ENCODE measurements at places on chromosomes 7 and 10.
A peak's percentile ranks its signal among the peaks of the same experiment; 100 is the strongest.

DNA sequence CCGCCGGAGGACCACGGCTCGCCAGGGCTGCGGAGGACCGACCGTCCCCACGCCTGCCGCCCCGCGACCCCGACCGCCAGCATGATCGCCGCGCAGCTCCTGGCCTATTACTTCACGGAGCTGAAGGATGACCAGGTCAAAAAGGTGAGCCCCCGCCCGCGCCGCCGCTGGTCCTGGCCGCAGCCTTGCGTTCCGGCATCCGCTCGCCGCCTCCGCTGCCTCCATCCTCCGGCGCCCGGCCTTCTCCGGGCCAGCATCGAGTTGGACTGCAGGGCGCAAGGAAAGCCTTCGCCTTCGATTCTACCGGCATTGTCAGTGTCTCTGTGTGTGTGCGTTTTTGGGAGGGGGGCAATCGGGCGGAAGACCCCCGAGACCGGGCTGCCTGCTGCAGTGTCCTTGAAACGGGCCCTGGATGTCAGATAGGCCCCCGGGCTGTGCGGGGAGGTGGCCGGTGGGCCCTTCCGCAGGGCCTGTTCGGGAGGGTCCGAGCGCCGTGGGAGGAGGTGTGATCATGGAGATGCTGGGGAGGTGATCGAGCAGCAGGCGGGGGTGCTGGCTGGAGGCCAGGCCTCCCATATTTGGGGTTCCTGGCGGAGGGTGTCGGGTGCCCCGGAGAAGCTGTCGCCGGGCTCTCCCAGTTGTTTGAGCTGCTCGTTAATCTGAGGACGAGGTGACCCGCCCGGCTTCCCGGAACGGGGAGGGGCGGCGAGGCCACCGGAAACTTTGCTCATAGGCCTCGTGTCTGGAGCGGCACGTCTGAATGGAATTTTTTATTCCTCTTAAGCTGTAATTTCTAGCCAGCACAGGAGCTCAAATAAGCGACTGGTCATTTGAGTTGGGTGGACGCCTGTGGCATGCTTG lies 40.8 kb downstream of the HK1 start:
- no peak for DNase-seq

GRCh38 chr7:90788052-90788451 lies 191.9 kb downstream of the CDK14 start:
- no peak for DNase-seq

GRCh38 chr7:134254311-134254710 lies 62.4 kb downstream of the SLC35B4 start:
- no peak for DNase-seq

GRCh38 chr7:142913566-142913965 lies 20.0 kb downstream of the TRPV5 start:
- no peak for DNase-seq

DNA sequence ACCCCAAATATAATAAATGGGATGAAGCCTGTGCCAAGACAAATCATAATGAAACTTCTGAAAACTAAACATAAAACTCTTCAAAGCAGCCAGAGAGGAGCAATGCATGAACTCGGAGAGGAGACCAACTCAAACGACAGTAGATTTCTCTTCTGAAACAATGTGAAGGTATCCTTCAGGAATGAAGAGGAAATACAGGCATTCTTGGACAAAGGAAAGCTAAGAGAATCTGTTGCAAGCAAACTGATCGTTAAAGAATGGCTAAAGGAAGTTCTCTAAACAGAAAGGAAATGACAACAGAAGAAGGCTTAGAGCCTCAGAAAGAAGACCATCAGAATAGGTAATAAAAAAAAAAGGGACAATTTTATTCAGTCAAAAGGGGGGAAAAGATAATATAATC lies 6.6 kb downstream of the GNA12 start:
- no peak for DNase-seq

DNA sequence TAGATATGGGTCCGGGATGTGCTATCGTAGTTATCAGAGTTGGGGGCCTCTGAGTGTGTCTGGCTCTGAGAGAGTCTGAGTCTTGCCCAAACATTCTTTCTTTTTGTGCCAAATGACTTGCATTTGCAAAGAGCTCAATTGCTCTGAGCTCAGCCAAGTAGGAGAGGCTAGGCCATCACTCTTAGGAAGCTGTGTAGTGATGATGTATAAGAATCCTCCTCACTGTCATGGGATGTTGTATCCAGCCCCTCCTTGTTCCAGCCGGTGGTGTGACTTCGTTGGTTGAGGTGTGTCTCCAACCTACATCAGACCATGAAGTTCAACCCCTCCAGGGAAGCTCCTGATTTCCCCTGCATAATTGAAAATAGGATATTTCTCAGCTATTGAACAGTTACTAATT lies 97.5 kb upstream of the NPS start:
- no peak for DNase-seq

DNA sequence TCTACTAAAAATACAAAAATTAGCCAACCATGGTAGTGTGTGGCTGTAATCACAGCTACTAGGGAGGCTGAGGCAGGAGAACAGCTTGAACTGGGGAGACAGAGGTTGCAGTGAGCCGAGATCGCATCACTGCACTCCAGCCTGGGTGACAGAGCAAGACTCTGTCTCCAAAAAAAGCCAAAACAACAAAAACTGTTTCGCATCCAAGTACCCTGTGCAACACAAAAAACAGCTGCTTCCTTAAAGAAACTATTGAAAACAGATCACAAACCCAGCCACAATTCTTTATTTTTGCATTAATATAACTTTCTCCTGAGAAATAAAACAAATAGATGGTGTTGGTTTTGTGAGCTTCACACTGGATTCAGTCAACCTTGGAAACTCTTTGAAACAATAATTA lies 112.1 kb upstream of the AFAP1L2 start:
- DNase-seq: no peak

DNA sequence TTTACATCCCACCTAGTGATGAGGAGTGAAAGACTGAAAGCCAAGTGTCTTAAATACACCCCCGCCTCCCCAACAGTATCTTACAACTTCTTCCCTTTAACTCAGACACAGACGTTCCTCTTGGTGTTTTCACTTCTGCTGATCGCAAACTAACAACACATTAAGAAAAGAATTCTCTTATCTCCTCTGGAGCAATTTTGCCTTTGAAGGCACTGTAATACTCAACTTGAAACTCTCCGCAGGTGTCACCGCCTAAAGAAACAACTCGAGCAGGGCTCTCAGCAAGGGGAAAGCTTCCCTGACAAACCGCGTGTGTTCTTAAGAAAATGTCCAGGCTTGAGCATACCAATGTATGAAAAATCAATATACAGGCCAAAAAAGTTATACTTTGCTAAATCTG lies 452 bp downstream of the SEMA3C start:
- DNase-seq: no peak

- peak; percentile 27 for DNase-seq
These were observed 138.6 kb downstream of the CHN2 start for GRCh38 chr7:29332875-29333855.

DNA sequence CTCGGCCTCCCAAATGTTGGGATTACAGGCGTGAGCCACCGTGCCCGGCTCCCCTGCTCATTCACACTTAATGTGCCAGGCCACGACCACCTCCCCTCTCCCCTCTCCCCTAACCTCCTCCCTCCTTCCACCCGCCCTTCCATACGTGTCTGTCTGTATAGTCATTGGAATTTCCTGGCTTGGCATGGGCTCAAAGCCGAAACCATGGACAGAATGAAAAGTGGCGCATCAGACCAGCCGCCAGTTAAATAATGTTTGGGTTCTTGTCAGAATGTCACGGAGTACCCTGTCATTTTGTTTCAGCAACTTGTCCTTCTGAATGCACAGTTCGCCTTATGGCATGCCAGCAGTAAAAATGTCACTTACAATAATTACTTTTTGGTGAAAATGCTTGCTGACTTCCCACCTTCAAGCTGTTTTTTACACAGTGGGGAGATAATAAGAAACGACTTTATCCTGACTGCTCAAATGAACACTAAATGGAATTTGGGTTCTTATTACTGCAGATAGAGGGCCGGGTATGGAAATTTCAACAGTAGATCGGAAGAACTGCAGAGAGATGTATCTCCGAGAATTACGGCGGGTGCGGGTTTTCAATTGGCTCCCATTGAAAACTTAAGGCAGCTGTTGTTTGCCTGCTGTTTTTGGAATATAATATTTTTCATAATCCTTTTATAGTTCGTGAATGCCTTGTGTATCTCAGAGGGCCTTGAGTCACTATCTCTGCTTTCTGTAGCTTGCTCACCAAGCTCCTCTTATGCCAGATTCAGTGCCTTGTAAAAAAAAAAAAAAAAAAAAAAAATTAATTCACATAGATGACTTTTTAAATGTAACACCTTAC lies 65.5 kb upstream of the SH2B2 start:
- DNase-seq: no peak

DNA sequence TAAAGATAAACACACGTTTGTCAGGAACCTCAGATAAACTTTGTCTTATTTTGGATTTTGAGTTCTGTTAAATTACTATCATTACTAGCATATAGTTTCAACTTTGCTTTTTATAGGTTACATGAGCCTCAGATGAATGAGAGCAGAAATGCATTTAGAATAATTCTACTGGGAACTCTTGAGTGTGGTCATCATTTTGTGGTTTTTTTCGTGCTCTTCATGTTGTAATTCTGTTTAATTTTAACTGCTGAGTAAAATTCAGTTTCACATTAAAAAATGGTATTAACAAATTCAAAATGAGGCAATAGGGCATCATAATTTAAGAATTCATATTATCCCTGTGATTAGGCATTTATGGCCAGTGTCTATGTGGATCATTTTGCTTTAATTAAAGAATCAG lies 72.9 kb downstream of the GNAI1 start:
- DNase-seq: no peak

GRCh38 chr10:123721441-123722049 lies 55.4 kb downstream of the GPR26 start:
- no peak for DNase-seq

DNA sequence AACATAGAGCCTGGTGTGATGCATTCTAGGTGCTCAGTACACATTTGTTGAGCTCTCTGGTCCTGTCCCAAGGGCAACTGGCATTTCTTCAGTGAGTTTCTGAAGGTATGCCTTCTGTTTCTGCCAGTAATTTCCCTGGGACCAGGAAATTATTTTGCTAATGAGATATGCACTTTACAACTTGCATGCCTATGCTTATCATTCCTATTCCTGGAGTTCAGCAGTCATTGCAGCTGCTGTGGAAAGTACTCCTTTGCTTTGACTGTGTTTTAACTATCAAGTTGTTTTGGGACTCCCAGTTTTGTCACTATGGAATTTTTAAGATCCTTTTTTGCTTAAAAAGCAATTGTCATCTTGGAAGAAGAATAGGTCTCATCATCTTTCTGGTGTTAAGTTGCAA lies 283.0 kb downstream of the BBS9 start:
- no peak for DNase-seq

DNA sequence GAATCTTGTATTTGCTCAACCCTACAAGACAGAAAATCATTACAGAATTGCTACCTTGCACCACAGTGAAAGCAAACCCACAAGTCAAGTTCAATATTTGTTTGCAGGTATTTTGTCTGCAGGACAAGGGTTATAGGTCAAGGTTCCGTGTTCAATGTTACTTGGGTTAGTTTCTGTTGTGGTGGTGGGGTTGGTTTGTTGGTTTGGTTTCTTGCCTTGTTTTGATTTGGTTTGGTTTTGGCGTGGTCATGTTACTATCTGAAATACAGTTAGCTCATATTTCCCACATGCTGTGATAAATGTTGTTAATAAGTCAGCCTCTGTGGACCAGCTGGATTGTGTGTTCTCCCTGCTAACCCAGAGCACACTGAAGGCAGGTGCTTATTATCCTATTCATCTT lies 75.6 kb upstream of the INSIG1 start:
- no peak for DNase-seq

DNA sequence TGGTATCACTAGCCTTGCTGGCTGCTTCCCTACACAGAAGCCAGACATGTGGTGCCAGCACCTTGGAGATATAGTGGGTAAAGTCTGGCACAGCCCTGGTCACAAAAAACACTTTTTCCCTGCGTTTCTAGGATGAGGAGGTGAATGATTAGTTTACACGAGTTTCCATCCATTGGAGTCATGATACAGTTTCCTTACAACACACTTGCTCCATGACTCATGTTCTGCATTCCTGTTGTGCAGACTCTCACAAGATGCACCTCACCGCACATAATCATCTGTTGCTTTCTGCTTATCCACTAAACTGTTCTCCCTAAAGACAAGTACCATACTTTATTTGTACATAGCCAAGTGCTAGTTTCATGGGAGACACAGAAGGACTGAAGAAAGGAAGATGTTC lies 747.1 kb upstream of the GALNT17 start:
- no peak for DNase-seq

DNA sequence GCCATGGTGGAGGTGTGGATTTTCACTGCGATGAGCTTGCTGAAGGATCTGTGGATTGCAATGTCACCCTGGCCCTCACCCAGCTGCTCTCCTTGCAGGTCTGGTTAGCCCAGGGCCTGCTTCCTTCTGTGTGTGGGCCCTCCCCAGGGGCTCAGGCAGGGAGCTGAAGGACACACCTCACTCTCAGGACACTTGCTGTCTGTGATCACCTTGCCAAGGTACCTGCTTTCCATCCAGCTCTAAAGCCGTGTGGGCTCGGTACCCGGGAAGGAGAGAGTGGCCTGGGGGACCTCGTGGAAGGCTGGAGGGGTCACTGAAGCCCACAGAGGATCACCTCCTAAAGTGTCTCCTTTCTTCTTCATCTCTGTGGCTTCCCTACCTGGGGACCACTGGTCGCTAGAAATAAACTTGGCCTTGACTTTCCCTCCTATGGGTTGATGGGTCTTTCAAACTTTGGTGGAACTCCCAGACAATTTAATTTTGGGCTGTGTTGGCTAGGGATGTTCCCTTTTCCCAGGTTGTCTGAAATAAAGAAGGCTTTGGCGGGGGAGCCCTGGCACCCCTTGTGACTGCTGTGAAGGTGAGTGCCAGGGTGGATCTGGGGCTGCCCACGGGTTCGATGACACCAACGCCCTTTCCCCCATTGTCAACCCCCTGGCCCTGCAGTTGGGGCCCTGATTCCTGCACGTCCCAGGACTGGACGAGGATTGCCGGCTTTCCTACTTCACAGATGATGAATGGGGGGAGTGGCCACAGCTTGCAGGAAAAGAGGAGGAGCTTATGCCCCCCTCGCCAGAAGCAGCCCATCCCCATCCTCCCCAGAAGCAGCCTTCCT lies 331.0 kb downstream of the ADARB2 start:
- DNase-seq: no peak

- no peak for DNase-seq
These were observed 18.2 kb upstream of the CASD1 start for GRCh38 chr7:94491410-94491809.

GRCh38 chr7:106774768-106775551 lies 90.1 kb upstream of the PIK3CG start:
- DNase-seq: no peak

GRCh38 chr7:24668927-24669635 lies 88.2 kb downstream of the GSDME start:
- no peak for DNase-seq

Data from C1 segment of cervical spinal cord (tissue), 14 donors.